ENCODE measurements at places on chromosomes 1 and 21.

DNA sequence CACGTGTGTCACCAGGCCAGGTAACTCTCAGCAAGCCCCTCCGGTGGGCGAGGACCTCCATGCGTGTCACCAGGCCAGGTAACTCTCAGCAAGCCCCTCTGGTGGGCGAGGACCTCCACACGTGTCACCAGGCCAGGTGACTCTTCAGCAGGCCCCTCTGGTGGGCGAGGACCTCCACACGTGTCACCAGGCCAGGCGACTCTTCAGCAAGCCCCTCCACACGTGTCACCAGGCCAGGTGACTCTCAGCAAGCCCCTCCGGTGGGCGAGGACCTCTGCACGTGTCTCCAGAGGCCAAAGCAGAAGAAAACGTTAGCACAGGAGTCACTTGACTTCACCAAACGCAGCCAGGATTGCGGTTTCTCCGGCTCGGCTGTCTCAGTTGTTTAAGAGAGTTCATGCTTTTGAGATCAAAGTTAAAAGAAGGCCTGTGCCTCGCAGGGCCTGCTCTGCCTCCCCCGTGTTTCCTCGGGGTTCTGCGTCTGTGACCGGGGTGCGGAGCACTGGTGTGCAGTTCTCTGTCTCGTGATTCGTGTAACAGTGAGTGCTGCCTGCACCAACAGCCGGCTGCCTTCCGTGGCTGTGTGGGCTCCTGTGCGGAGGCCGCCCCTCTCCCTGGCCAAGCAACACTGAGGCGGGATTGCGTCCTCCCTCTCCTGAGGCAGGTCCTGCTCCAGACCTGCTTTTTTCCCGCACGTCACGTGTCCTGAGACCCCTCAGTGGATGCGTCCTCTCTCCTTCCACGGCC is 56.6 kb downstream of the PRKCZ start:
- DNase-seq = no peak

- peak; percentile 32 for DNase-seq
Measured at GRCh38 chr1:20787840-20788795, 1.0 kb upstream of the HP1BP3 start.

- DNase-seq = no peak
Measured at GRCh38 chr1:26733982-26734381, 38.2 kb downstream of the ARID1A start.

DNA sequence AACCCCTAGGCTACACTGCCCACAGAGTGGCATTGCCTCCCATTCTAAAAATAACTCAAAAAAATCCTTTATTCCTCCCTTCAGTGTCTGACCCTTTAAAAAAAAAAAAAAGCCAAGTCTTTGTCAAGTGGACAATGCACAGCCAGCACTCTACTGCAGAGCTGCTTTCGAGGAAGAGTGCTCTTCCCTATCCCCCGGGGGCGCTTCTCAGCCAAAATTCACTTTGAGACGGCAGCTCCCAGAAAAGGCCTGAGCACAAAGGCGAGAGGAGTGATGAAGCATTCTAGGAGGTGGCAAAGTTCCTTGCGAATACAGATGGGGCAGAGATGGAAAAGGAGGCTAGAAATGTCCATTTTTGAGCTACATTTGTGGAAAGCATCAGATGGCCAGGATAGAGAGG is 23.3 kb downstream of the EPHA10 start:
- DNase-seq = no peak

GRCh38 chr1:176786274-176786673 is 323.3 kb downstream of the PAPPA2 start:
- DNase-seq = peak; percentile 72

- no peak for DNase-seq
Measured at GRCh38 chr1:17028662-17029188, 17.0 kb upstream of the ATP13A2 start.

DNA sequence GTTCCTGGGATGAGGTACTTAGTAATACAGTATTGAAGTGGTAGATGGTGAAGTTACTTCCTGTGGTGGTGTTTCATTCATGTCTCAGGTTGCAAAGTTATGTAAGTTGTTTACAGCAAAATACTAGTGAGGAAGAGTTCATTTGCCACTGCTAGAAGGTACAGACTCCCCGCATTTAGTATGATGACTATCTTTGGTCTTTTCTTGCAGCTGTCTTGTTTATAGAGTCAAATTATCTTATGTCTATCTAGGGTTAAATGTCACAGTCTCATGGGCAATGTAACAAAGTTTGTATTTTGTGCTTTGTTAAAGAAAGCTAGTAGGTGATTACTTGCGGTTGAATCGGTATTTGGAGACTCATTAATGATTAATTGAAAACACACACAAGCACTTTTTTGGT is 50.2 kb downstream of the LRRC8D start:
- DNase-seq = peak; percentile 11

GRCh38 chr1:32066489-32066873 is 6.3 kb upstream of the TMEM39B start:
- no peak for DNase-seq

DNA sequence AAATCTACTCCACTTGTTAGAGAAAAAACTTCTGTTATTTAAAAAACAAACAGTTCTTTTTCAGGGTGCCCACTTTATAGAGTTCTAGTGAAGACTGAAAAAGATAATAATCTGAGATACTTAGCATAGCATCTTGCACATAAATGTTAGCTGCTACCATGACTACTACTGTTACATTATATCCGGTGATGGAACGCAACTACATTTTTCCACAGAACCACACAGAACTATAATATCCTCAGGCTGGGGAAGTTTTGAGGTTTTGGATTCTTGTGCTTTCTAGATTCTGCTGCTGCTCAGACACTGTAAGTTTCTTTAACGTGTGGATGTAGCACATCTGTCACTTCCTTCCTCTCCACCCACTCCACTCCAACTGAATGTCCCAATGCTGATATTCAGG is 110.3 kb downstream of the PTPN14 start:
- DNase-seq = no peak

DNA sequence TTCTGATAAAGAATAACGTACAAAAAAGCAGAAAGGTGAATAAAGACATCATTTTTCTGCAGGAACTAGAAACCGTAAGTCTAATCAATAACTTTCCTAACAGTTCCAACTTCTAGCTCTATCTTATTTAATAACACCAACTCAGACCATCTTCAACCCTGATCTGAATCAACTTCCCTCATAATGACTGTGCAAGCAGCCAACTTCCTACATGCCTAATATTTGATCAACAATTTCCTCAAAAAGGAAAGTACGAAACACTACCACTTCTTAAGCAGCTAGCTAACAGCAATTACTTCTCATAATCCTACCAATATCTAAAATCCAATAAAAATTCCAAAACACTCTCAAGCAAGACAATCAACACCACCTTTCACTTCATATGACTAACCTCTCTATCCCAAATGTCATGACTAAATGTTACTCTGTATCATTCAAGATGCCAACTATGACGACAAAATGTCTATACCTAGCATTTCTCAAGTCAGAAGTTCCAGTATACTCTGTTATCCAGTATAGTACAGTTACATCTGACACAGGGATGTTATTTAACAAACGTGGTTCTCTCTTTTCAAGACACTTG is 1.7 kb downstream of the COP1 start:
- peak; percentile 59 for DNase-seq

GRCh38 chr1:174775621-174776020 is 224.1 kb upstream of the CACYBP start:
- DNase-seq = no peak

DNA sequence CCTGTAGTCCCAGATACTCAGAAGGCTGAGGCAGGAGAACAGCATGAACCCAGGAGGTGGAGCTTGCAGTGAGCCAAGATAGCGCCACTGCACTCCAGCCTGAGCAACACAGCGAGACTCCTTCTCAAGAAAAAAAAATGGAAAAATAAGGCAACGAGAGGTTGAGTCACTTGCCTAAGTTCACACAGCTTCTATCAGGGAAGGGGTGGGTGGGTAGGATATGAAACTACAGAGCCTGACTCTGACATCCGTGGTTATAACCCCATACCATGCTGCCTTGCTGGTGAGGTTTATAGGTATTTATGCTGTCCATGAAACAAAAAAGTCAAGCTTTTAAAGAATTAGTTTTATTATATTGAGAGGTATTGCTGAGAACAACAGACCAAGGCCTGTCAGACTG is 61.5 kb upstream of the RAB4A start:
- no peak for DNase-seq

- DNase-seq = no peak
Measured at GRCh38 chr1:34373912-34374311, 197.2 kb downstream of the C1orf94 start.

DNA sequence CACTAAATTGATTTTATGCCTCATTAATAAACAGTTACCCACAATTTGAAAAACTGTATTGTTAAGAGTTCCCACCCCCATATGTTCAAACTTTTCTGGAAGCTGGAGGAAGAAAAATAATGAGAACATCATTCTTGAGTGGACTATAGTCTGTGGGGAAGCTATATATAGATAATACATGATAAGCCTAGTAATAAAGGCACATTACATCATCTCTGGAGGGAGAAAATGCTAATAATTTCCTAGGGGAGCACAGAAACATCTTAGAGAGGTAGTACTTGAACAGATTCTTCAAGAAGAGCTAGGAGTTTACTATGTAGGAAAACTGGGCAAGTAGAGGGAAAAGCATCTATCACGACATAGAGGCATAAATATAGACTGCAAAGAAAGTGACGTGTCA is 19.6 kb downstream of the CYP2J2 start:
- no peak for DNase-seq

DNA sequence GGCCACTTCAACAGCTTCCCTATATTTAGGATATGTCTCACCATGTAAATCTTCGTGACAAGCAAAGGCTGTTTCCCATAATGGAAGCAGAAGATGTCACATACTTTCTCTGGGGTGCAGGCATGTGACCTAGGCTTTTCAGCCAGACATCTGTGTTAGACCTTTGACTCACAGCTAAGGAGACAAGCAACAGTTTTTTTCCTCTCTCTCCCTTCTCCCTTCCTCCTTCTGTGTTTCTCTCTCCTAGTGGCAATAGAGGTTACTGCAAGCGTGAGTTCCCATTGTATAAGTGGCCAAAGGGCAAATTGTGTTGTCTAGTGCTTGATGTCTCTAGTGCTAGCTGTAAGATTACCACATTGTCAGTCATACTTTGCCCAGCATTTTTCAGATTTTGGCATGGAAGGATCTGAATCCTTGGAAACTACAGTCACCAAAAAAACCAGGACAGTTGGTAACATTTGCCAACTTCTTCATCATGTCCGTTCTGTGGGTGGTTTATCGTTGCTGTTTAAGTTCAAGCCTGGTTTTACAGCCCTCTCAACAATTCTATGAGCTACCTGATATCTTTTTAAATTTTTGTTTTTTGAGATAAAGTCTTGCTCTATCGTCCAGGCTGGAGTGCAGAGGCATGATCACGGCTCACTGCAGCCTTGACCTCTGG is 44.4 kb upstream of the RABGAP1L start:
- DNase-seq = peak; percentile 83

DNA sequence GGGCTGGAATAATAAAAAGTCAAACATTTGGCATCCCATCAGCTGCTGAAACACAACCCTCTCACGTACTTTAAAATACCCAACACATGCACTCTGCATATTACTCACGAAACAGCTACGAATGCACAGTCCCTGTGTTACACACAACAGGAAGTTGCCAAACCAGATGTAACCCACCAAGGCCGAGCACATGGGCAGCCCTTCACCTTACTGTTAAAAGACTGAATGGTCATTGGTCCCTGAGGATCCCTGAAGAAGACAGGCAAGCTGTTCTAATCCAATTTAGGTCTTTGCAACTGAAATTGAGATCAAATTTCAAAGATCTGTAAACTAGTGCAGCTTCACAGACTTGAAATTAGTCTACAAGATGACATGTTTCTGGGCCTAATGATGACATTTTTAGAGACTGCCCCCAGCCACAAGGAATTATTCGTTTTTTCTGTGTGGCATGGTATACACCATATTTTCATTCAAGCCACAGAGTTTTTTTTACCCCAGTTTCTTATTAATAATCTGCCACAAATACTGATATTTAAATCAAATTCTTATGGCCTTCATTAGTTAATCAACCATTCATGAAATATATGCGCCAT is 25.6 kb upstream of the IER5 start:
- DNase-seq = no peak

- no peak for DNase-seq
Measured at GRCh38 chr21:36126208-36126565, 8.7 kb upstream of the CBR3 start.

- DNase-seq = no peak
Measured at GRCh38 chr1:239354231-239354630, 32.1 kb upstream of the CHRM3 start.

- DNase-seq = no peak
Measured at GRCh38 chr1:14350197-14350596, 248.3 kb upstream of the KAZN start.

DNA sequence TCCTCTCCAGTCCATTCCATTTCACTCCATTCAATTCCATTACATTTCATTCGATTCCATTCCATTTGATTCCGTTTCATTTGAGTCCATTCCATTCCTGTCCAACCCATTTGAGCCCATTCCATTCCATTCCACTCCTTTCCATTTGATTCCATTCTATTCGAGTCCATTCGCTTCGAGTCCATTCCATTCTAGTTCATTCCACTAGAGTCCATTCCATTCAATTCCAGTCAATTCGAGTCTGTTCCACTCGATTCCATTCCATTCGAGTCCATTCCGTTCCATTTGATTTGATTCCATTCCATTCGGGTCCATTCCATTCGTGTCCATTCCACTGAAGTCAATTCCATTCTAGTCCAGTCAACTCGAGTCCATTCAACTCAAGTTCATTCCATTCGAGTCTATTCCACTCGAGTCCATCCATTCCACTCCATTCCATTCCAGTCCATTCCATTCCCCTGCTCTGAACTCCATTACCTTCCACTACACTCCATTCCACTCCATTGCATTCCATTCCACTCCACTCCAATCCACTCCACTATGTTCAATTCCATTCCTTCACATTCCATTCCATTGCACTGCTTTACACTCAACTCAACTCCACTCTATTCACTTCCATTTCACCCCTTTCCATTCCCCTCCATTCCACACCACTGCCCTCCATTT is 2569.4 kb upstream of the TPTE start:
- no peak for DNase-seq

GRCh38 chr1:20485527-20486456 is at the start of gene CAMK2N1:
Gene CAMK2N1 (minus strand): TSS chr1:20486210. CDS start chr1:20485379, 831 bp downstream.
- DNase-seq = no peak

- no peak for DNase-seq
Measured at GRCh38 chr1:246544001-246544400, 22.1 kb downstream of the TFB2M start.

GRCh38 chr1:224087286-224087794 is 26.6 kb upstream of the FBXO28 start:
- DNase-seq = peak; percentile 9

GRCh38 chr1:36512842-36513241 is 30.1 kb upstream of the CSF3R start:
- no peak for DNase-seq

Data from NCI-H526 (cell line).